Activated CD8-positive, alpha-beta memory T cell treated with anti-CD3 and anti-CD28 coated beads for 1 hour (primary cell): ENCODE measurements at places on chromosomes 7 and 10.
A peak's percentile ranks its signal among the peaks of the same experiment; 100 is the strongest.

GRCh38 chr7:129514683-129515082 is 12.4 kb downstream of the SMKR1 start:
- no peak for DNase-seq

- DNase-seq, result no peak
Measured at GRCh38 chr10:124354411-124355382, 64.0 kb downstream of the OAT start.

GRCh38 chr7:130476297-130477150 is 15.4 kb upstream of the MEST start:
- DNase-seq, result no peak

DNA sequence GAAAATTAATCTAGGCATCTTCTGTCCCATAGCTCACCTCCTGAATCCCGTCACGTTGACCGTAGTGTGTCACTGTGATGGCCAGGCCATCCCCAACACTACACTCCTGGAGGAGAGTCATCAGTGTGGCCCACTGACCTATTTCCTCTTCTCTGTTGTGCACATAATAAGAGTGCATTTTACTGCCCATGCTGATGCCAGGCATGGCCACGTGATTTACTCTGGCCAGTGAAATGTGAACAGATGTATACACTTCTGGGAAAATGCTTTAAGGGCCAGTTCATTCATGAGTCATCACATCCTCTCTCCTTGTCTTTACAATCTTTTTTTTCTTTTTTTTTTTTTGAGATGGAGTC is 101.9 kb upstream of the PIP4K2A start:
- DNase-seq, result no peak

DNA sequence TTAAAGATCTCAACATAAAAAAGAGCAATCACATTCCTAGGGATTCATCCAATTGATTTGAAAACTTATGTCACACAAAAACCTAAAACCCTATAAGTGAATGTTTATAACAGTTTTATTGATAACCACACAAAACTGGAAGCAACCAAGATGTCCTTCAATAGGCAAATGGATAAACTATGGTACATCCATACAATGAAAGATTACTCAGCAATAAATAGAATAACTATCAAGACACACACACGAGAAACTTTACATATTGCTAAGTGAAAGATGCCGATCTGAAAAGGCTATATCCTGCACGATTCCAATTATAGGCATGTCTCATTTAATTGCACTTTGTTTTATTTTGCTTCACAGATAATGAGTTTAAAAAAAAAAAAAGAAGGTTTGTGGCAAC is 83.3 kb downstream of the ATE1 start:
- no peak for DNase-seq

DNA sequence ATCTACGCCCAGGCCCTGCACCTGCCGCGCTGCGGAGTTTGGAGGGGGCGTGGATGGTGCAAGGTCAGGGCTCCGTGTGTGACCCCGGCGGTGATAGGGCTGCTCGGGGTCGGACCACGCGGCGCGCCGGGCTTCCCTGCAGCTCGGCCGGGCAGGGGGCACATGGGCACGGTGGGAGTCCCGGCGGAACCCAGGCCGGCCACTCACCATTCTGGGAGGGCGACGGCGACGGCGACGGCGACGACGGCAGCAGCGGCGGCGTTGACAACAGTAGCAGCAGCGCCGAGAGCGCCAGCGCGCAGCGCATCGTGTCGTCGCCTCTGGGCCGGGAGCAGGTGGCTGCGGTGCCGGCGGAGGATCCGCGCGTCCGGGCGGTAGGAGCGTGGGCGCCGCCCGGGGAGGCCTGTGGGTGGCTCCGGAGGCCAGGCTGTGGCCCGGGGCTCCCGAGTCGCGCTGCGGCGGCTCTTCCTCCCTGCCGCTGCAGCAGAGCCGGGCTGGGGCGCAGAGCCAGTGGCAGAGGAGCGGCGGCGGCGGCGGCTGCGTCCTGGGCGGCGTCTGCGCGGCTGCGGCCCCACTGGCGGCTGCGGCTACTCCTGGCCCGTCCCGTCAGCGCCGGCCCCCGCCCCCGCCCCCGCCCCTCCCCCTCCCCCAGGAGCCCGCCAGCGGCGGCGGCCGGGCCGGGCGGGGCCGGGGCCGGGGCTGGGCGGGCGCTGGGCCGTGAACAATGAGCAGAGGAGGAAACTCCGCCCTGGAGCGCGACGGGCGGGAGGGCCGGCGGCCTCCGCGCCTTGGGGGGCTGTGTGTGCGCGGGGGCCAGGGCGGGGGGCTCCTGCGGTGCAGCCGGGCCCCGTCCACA is at the start of gene PODXL:
Gene PODXL (minus strand): TSS at position 576 of the 856 bp plus-strand sequence. CDS start 269 bp downstream, at position 307.
- DNase-seq, result peak; percentile 20

DNA sequence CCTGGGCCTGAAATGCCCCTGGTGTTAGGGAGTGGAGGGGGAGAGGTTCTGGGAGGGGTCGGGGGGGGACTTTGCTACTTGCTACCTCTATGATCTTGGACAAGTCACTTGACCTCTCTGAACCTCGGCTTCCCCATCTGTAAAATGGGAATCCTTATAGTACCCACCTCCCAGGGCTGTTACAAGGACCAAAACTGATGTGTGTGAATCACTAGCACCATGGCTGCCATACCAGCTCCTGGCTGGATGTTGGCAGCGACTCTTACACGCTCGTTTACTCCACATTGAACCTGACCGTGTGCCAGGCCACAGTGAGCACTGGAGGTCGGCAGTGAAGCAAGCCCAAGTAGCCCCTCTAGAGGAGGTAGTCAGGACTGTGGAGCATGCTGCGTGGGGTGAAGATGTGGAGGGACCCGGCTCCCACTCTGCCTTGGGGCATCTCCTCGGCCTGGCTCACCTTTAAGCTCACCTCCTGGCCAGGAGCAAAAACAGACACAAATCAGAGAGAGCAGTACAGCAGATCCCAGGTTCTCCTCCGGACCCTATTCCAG is 28.9 kb downstream of the PPIF start:
- DNase-seq, result no peak
